Sigmoid colon (tissue), 7 donors: ENCODE measurements at places on chromosomes 11 and 22. TPM values are rescaled to one million over a fixed set of nuclear protein-coding genes. Genes with fewer than 3 reads are reported as not detected.

NLRP14 gene
- not detected for total RNA-seq

PRR33 gene
- not detected for total RNA-seq

RIC3 gene
- total RNA-seq = 13.7 TPM

TRIM49 gene
- total RNA-seq = not detected

GRCh38 chr22:25064894-25065560 is 112.5 kb downstream of the KIAA1671 start:
- DNase-seq = no peak

DNA sequence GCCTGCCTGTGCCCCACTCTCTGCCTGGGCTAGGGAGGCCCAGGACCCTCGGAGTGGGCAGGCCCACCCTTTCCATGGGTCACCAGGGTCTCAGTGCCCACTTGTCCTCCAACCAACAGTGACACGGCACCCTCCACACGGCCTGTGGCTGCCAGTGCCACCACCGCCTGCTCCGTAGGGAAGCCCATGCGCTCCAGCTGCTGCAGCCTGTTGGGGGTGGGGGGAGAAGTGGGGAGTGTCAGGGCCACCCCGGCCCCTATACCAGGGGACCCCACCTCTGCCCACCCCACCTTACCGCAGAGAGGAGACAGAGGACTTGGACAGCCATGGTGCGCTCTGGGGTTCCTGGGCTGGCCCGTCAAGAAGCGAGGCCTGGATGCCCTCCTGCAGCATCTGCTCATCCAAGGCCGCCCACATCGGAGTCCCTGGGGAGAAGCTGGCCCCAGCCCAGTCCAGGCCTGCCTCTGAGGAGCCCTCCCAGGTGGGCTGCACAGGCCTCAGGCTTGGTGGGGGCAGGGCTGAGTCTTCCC is 7.7 kb downstream of the RHBDD3 start:
- no peak for DNase-seq

GRCh38 chr11:96168623-96169022 is 174.4 kb downstream of the MAML2 start:
- DNase-seq = peak; percentile 82

GRCh38 chr22:29463629-29464028 is 16.4 kb upstream of the NEFH start:
- no peak for DNase-seq

GRCh38 chr11:102419181-102419580 is 33.4 kb downstream of the TMEM123 start:
- DNase-seq = no peak

- DNase-seq = no peak
Observed at GRCh38 chr11:109697140-109697843, 275.3 kb downstream of the C11orf87 start.

GRCh38 chr11:9208726-9209501 is 56.2 kb downstream of the DENND5A start:
- no peak for DNase-seq

GRCh38 chr22:29578462-29579200 is 2.3 kb downstream of the NIPSNAP1 start:
- DNase-seq = no peak

DNA sequence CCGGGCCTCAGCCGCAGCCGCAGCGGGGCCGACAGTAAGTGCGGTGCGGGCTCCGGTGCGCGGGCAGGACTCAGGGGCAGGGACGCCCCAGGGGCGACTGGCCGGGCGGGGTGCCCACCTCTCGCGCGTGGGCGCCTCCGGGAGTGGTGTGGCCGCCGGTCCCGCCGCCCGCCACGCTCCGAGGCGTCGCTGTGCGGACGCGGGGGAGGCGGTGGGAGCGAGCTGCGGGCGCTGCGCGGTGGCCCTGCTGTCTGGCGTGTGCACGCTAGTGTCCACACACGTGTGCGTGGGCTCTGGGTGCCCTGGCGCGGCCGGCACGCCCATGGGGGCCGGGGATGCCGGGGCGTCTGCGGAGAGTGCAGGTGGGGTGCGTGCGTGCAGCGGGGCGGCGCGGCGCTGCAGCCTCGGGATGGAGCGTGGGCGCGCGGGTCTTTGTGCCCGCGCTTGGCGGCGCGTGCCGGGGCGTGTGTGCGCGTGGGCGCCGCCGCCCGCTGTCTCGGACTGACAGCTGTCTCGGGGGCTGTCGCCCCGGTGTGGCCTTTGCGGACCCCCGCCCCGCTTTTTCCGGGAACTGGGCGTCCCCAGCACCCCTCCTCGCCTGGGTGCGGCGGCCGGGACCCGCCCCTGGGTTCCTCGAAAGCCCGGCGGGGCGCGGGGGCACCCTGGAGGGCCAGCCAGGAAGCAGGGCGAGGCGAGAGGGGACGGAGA is 804 bp downstream of the KCNK4 start:
- no peak for DNase-seq

DNA sequence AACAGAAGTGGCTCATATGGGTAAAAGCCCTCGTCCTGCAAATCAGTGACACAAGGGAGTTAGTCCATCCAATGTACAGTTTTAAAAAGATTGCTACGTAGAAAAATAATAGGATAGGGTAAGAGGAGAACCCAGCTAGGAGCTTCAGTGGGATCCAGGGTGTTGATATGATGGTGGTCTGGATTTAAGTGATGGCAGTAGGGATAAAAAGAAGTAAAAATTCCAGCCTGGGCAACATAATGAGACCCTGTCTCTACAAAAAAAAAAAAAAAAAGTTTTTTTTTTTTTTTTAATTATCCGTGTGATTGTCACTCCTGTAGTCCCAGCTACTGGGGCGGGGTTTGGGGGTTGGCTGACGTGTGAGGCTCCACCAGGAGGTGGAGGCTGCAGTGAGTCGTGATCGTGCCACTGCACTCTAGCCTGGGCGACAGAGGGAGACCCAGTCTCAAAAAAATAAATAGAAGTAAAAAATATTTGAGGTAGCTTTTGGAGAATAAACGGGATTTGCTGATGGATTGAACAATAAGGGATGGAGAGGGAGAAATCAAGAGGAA is 7.0 kb upstream of the L3MBTL2 start:
- DNase-seq = no peak

DNA sequence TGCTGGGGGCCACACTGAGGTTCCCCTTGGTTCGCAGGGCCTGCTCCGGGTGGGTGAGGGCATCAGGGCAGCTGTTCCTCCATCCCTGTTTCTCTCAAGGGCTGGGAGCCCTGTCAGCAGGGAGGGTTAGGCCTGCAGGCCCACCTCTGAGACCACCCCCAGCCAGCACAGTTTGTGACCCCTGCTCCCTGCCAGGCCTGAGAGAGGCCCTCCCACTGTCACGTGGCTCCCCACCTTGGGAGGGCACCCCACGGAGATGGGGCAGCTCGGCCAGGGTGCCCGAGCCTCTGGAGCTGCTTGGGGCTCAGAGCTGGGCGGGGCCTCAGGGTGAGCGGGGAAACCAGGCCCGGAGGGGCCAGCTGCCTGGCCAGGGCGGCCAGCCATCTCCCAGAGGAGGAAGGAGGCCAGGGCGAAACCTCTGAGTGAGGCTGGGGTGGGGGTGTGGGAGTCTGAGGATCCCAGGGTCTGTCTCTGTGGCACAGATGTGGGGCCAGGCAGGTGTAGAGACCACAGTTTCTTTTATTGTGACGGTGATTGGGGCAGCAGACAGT is 2.5 kb upstream of the INS start:
- DNase-seq = no peak

GRCh38 chr11:102268985-102269470 is 48.3 kb upstream of the BIRC3 start:
- no peak for DNase-seq

GRCh38 chr11:78033040-78033439 is 10.0 kb upstream of the KCTD14 start:
- no peak for DNase-seq

DNA sequence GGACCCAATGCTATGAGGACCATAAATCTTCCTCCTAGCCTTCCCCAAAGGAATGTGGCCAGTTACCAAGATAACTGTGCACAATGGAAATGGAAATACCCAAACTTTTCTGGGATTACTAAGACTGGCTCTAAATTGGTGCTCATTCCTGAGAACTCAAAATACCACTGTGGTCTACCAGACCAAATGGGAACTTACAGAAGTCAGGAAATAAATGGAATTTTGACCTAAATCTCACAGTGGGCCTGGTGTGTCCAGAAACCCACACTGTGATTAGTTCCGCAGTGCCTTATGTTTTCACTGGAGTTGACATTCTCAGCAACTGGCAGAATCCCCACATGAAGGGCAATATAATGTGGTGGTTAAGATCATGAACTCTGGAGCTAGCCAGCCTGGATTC is 99.4 kb upstream of the ZC3H12C start:
- DNase-seq = no peak

DNA sequence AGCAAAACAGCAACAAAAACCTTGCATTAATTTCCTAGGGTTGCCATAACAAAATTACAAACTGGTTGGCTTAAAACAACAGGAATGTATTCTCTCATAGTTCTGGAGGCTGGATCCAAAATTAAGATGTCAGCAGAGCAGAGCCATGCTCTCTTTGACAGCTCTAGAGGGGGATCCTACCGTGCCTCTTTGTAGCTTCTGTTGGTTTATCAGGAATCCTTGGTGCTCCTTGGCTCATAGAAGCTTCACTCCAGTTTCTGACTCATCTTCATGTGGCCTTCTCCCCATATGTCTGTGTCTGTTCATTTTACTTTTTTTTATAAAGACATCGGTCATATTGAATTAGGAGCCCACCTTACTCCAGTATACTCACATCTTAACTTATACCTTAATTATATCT is 90.5 kb upstream of the POU2AF2 start:
- DNase-seq = no peak

- peak; percentile 40 for DNase-seq
Observed at GRCh38 chr11:1295591-1295990, 13.8 kb downstream of the TOLLIP start.

DNA sequence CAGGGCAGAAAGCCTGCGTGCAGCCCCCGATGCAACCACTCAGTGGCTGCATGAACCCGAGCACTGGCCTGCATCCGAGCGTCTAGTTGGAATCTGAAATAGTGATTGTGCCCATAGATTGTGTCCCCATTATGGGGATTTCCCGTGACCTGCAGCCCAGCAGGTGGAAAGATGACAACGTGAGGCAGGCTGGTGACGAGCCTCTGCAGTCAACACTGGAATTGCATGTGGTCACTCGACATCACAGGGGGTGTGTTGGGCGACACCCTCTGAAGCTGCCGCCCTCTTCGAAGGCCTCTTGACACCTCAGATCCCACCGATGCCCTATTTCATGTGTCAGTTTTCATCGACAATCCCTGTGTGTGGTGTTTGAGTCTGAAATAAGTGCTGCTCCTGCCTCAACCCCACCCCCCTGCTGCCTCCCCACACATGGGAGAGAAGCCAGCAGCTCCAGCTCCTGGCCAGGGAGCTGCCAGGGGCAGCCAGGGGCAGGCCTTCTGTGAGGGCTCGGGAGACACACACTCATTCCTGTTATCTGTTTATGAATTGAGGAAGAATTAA is 172.0 kb upstream of the B3GAT1 start:
- no peak for DNase-seq

DNA sequence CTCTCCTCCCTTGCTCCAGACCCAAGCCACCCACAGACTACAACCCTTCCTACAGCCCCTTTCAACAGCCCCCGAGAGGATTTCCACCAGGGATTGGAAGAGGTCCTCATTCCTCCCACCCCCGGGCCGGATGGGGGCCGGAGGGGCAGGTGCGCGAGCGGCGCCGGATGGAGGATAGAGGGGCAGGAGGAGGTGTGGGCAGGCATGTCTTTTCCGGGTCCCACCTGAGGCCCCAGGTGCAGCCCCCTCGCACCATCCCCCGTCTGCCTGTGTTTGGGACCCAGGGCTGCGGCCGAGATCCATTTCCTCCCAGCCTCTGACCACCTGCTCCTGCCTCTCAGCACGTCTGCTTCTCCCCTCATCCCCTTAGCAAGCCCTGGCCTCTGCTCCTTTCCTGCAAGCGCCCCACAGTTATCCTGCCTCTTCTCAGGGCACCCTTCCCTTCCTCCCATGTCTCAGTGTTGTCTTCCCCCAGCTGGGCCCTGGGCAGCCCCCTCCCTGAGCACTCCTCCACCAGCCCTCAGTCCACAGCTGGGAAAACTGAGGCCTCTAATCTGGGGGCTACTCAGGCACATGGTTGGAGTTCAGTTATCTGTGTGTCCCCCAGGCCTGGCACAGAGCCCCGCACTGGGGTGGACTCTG is 19.3 kb upstream of the CBX7 start:
- no peak for DNase-seq

DNA sequence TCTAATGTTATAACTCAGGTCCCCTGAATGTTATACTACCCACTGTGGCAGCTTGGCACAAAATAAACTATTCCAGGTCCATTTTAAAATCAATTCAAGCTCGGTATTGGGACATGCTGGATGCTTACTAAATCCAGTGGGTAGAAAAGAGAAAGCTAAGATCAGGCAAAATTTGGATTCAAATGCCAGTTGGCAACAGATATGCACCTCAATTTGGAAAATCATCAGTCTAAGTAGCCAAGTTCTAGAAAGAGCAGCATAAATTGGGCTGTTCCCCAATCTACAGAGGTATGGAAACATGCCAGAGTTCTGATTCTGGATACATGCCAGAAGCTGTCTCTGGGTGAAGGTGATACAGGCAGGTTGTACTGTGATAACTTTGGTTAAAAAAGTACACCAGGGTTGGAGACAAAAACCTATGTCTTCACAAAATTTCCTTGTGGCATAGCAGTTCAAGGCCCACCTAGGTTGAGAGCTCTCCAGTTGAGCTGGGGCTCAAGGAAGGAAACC is 427.8 kb downstream of the LRRC4C start:
- DNase-seq = no peak

GRCh38 chr11:17010851-17011420 is 3.3 kb downstream of the PLEKHA7 start:
- DNase-seq = peak; percentile 54

GRCh38 chr11:117228091-117228490 is 3.8 kb downstream of the PCSK7 start:
- DNase-seq = peak; percentile 61

DNA sequence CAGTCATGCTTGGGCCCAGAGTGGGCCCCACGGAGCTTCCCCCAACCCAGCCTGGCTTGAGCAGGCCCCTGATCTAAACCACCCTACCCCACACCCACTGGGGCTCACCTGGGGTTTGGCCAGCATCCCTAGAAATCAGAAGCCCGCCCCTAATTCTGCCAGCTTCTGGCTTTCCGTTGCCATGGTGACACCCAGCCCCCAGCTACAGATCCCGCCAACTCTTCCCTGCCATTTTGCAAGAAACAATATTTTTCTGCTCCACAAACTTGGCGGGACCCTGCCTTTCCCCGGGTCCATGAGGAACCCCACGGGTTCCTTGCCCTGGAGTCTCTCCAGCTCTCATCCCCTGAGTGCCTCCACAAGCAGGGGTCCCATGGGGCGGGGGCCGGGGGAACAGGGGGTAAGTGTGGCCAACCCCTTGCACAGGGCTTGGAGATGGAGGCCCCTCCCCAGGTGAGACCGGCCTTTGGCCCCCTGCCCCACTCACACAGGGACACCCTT is 90.0 kb downstream of the CDKN1C start:
- DNase-seq = peak; percentile 56

- DNase-seq = no peak
Observed at GRCh38 chr11:1064167-1064566, 10.5 kb upstream of the MUC2 start.

DNA sequence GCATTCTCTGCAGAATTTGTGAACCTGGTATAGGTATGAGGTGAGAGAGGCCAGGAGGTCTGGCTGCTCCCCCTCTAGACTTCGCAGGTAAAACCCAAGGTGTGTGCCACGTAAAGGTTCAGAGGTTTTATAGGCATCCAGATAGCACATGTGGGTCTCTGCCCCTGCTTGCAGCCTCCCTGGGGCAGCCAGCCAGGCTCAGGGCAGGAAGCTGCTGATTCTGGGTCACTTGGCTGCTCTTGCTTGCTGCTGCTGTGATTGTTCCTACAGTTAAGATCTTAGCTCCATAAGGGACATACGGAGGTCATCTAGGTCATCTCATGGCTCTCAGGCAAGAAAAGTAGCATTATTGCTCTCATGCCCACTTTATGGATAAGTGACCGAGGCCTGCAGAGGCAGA is 30.2 kb downstream of the ZBTB16 start:
- peak; percentile 41 for DNase-seq
